ENCODE measurements at places on chromosomes 7 and 10.
A peak's percentile ranks its signal among the peaks of the same experiment; 100 is the strongest.

DNA sequence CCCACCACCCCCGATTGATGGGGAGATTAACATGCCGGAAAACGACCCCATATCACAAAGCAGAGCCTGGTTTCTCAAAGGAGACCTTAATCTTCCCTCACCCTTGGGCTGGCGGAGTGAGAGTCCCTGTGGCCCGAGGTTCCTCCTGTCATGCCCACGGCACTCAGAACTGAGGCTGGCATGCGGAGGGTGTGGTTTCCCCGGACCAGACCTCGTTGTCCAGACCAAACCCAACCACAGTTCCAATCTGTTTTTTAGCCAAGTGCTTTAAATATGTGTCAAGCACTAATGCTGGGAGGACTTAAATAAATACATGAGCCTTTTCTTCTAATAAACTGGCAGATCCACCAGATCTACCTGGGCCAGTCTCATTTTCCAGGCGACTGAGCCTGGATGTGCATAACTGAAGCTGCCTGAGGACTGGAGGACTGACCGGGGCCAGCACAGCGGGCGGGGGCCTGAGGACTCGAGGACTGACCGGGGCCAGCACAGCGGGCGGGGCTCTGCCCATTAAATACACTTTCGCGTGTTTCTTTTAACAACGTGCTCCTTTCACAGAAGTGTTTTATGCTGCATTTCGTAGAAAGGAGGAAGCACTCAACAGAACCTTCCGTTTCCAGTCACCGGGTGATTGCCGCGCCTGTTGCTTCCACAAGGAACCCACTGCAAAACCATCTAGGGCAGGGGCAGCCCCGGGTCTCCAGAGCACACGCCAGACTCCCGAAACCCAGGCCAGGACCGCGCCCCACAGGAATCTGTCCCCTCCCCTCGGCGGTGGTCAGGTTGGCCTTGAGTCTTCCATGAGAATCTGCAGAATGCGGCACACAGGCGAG is 334.6 kb downstream of the PTPRN2 start:
- no peak for DNase-seq

DNA sequence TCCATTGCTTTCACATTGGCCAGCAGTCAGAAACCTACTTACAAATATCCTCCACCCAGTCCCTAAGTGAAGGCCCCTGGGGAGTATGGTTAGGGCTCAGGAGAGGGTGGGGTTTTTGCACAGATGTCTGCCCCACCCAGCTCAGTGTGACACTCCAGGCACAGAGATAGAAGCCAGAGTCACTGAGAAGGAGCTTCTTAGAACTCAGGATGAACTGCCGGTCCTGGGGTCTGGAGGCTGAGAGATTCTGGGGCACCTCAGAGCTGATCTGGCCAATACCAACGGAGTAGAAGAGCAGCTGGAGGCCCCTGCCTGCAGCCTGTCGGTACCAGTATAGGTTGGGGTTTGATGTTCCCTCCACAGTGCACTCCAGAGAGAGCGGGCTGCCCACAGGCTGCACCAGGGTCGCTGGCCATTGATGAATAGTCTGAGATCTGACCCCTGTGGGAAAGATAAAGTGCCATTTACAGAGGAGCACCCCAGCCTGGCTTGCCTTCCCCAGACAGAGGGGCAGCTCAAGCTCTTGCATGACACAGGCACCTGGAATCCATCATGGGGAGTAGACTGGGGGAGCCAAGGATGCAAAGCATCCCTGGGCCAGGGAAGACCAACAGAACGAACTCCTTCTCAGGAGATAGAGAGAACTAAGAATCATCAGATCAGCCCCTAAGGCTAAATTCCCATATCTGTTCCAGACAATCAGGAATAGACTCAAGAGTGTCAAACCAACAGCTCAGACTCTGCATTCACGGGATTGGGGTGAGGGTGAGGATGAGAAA is 41.9 kb downstream of the PRSS2 start:
- no peak for DNase-seq

- DNase-seq = no peak
Measured at GRCh38 chr7:43602256-43602655, 19.3 kb downstream of the STK17A start.

DNA sequence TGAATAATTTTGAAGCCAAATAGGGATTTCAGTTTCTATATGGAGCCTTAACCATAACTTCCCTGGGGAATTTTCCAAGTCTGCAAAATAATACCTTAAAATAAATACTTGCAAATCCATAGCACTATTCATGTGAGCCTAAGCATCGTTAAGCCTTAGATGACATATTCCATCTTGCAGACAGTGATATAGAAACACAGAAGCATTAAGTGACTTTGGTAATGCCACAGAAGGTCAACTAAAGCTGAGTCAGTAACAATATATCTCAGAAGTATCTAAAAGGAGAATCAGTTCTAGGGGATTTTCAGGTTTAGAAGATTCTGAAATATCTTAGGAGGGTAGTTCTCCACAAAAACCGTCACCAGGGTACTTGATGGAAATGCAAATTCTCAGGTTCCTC is 163.4 kb upstream of the COL1A2 start:
- no peak for DNase-seq

DNA sequence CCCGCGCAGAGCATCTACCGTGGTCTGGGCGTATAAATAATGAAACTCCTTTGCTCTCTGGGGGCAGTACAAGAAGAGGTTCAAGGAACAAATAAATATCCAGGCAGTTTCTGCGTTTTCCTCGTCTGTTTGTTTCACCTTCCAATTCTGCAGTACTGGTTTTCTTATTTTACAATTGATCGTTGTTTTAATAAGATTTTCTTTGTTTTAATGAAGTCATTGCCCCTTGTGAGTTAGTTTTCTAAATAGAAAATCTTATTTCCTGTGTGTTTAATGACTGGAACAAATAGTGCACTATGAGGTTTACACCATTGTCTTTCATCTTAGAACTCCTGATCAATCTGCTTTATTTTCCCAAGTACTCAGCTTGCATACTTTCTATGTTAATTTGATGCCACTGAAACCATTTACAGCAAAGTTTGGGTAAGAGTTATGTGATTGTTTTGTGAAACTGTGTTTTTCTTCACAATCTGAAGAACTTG is 1.2 kb downstream of the PLEKHA1 start:
- no peak for DNase-seq

- DNase-seq = no peak
Measured at GRCh38 chr10:117165538-117166417, 27.7 kb upstream of the VAX1 start.

DNA sequence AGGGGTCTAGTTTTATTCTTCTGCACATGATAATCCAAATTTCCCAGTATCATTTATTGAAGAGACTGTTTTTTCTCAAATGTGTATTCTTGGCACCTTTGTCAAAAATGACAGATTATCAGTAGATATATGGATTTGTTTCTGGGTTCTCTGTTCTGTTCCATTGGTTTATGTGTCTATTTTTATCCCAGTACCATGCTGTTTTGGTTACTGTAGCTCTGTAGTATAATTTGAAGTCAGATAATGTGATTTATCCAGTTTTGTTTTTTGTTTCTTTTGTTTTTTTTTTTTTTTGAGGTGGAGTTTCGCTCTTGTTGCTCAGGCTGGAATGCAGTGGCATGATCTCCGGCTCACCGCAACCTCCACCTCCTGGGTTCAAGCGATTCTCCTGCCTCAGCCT is 61.6 kb upstream of the HELLS start:
- DNase-seq = no peak

DNA sequence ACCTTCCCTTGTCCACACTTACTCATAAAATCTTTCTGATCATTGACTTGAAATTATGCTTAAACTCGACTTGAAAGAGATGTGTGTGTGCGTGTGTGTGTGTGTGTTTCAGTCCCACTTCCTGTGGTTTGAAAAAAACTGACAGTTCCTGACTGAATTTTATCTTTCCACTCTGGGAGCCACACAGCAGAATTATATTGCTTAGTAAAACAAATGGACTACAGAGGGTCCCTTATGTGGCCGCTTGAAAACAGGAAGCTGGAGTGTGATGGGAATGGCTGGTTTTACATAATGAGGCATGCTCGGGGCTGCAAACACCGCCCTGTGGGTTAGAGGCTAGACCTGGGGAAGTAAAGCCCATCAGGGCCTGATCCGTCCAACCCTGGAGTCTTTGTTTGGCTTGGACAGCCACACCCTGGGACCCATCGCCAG is 54.8 kb downstream of the LYZL1 start:
- DNase-seq = no peak

GRCh38 chr7:44290252-44290620 is 35.2 kb downstream of the CAMK2B start:
- DNase-seq = peak; percentile 3

- DNase-seq = no peak
Measured at GRCh38 chr10:49242604-49243003, 54.4 kb upstream of the TMEM273 start.

DNA sequence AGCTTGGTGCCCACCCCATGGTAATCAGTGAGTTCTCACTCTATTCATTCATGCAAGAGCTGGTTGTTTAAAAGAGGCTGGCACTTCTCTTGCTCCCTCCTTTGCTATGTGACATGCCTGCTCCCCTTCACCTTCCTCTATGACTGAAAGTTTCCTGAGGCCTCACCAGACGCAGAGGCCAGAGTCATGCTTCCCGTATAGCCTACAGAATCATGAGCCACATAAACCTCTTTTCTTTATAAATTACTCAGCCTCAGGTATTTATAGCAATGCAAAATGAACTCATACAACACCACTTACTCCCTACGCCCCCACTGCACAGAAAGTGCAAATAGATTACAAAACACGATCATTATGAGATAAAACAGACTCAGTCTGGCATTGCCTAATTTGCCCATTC is 39.0 kb downstream of the SEC61G start:
- DNase-seq = no peak

DNA sequence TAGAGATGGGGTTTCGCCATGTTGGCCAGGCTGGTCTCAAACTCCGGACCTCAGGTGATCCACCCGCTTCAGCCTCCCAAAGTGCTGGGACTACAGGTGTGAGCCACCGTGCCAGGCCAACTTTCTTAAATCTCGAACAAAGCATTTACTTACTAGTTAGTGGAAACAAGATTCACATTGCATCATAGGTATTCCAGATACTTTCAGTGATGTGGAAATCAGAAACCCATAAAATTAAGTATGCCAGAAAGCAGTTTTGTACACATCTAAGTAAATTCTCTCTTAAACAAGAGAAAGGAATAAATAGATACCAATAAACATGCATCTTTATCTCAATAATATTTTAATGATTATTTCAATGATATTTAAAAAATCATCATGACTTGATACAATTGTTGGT is 75.5 kb downstream of the DGKI start:
- no peak for DNase-seq

DNA sequence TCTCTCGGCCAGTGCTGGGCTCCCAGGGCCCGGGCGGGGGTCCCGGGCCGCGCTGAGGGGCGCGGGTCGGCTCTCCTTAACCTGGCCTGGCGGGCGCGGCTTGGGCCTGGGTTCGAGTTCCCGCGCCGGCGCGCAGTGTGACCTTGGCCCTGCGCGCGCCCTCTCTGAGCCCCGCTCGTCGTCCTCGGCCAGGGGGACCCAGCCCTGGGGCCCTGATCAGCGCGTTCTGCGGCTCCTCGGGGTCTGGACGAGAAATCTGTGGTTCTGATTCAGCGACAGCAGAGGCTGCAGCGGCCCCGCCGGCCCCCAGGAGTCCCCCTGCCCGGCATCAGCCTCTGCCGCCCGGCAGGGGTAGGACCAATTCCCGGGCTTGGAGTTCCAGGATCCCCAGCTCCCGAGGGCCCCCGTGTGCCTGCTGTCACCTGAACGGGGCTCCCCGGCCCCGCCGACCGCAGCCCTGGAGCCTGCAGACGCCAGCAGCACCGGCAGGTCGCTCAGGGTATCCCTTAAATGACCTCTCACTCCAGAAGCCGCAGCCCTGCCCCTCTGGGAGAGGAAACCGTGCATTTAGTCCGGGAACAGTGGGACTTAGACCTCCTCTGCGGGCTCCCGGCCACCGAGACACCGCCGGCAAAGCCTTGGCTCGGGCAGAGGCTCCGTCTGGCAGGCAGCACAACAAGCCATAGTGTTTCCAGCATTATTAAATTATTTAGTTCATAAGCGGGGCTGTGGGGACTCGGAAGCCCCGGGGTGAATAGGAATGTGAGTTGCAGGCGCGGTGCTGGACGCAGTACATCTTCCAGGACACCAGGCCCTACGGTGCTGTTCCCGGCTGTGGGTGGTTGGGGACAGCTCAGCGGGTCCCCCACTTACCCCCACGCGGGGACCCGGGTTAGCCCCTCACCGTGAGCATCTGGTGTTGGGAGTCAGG is 572 bp downstream of the CHST12 start:
- DNase-seq = peak; percentile 42

DNA sequence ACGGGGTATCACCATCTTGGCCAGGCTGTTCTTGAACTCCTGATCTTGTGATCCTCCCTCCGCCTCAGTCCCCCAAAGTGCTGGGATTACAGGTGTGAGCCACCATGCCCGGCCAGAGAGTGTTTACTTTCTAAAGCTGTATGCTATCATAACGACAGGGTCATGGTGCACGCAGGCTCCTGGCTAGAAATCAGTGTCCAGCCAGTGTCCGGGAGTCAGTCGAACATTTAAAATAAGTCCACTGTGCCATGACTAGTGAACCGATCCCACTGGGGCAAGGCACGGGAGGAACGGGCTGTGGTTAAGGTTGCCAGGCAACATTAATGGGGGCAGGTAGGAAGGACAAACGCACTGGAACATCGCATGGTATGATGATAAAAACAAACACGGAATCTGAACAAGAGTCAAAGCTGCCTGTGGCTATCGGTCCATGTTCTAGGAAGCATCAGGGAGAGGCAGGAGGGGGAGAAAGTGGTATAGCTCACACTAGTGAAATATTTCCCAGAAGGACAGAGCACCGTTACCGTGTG is 89.0 kb upstream of the SEPHS1 start:
- no peak for DNase-seq

DNA sequence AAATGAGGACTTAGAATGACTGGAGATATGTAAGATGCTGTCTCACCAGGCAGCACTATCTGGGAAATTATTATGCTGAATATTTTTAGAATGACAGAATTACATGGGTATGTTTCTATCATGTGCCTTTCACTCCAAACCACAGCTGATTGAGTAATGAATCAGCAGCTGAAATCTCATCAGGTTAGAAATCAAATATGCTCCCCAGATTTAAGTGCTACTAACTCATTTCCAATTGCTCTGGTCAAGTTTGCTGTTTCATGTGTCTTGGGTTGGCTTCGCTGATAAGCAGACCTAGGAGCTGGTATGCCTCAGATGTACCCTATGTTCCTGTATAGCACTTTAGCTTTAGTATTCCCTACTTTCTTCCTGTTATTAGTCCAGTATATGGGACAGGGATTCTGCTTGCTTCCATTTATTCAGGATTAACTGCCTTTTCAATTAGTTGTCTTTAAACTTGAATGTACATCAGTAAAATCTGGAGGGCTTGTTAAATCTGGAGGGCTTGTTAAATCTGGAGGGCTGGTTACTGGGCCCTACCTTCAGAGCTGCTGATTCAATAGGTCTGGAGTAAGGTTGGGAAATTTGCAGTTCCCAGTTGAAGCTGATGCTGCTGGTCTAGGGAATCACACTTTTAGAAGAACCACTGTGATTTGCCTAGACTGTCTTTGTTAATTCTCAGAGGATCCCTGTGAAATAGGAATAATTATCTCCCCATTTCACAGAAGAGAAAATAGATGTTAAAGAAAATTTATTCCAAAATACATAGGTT is 172.9 kb downstream of the DKK1 start:
- no peak for DNase-seq
